ENCODE measurements at places on chromosomes 13 and 19. TPM values are rescaled to one million over a fixed set of nuclear protein-coding genes. Genes with fewer than 3 reads are reported as not detected.

TPP2 gene
- total RNA-seq = 41.1 TPM

CACNA1A gene
- 0.10 TPM for total RNA-seq

ZNF85 gene
- total RNA-seq = 9.3 TPM

NXNL1 gene
- not detected for total RNA-seq

ALG11 gene
- 8.7 TPM for total RNA-seq

C13orf42 gene
- not detected for total RNA-seq

- DNase-seq = no peak
Measured at GRCh38 chr19:16068696-16069259, 7.5 kb upstream of the TPM4 start.

GRCh38 chr13:103282571-103283450 is 216.6 kb upstream of the SLC10A2 start:
- peak; percentile 91 for DNase-seq

- DNase-seq = no peak
Measured at GRCh38 chr19:41866284-41866683, 6.2 kb downstream of the RPS19 start.

- no peak for DNase-seq
Measured at GRCh38 chr19:46453661-46454060, 17.7 kb downstream of the PNMA8A start.

DNA sequence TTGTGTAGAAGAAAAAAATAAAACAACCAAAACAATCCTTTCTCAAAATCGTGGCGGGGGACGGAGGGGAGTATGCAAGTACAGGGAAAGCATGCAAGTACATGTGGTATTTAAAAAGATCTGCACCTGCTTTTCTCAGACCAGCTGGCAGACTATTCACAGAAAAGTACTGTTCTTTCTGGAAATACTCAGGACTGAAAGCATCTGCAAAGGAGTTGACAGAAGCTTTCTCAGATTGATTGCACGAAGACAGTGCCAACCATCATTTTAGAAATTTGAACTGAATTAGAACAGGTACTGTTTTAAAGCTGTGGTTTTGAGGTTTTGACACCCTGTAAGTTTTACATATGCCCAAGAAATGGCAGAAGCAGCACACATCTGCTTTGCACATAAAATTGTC is 19.8 kb upstream of the PCDH8 start:
- no peak for DNase-seq

- DNase-seq = no peak
Measured at GRCh38 chr19:36891768-36892357, 24.2 kb downstream of the ZNF829 start.

GRCh38 chr13:25170554-25171111 is 1.5 kb downstream of the AMER2 start:
- no peak for DNase-seq

DNA sequence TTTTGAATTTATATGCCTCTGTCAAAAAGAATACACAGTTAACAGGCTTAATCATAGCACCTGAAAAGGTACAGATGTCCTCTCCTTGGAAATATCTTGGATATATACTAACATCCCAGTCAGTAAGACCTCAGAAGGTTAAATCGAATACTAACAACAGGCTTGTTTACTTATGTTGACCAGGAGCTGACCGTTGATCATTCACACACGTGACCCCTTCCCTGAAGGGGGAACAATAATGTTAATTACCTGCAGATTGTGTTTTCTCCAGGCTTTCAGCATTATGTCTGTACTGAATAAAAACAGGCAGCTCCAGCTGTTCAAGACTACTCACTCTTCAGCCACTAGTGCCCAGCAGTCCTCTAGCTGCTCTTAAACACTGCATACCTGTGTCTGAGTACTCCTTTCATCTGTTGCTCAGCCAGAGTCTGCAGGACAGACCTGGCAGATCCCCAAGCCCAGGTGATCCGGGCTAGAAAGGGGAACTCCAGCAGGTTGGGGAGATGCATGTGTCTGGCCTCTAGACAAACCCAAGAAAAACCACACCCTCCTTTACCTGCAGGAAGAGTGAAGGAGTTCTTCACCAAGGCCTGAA is 163.9 kb downstream of the RNF17 start:
- DNase-seq = no peak

- peak; percentile 42 for DNase-seq
Measured at GRCh38 chr19:39199025-39199424, 2.3 kb downstream of the NCCRP1 start.

DNA sequence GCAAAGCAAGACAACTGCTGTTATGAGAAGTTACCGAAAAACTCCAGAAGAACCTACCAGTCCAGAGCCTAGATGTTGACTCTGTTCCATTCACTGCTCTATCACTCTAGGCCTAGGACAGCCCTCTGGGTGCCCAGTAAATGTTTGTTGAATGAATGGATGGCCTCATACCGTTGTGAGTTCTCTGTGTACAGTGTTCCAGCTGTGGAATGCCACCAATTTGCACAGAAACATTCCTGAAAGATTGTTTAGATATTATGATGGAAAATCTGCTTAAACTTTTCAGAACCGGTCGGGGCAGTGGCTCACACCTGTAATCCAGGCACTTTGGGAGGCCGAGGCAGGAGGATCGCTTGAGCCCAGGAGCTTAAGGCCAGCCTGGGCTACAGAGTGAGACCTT is 1.3 kb upstream of the FBL start:
- DNase-seq = no peak

GRCh38 chr13:48349525-48349924 is 46.0 kb downstream of the RB1 start:
- DNase-seq = no peak

DNA sequence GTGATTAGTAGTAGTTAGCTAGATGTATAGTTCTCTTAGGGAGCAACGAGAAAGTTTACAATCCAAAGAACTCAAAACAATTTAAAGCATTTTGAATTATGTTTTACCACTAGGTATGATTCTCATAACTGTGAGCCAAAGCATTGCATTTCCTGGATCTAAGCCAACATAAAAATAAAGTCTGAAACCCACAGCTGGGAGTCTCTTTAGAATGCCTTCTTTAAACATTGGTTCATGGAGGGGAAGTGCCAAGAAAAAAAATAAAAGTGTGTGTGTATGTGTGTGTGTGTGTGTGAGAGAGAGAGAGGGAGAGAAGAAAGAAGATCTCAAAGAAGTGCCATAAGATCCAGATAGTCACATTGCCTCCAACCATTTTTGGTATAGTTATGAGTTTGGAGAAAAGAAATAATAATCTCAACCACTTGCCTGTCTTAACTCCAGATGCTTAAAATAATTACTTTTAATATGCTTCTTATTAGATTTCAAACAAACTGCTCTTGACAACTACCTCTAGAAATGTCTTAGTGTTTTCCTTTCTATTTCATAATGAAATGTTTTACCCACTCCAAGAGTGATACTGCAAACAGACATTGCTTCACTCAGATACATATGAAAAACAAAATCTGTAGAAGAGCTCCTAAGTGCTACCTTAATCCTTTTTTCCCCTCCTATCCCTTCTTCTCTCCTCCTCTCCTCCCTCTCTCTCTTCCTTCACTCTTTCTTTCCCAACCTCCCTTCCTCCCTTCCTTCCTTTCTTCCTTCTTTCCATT is 554.1 kb downstream of the KCTD12 start:
- DNase-seq = no peak

GRCh38 chr13:24716011-24716410 is 35.8 kb downstream of the ATP12A start:
- DNase-seq = no peak

GRCh38 chr13:33633701-33634545 is 184.0 kb upstream of the RFC3 start:
- no peak for DNase-seq

DNA sequence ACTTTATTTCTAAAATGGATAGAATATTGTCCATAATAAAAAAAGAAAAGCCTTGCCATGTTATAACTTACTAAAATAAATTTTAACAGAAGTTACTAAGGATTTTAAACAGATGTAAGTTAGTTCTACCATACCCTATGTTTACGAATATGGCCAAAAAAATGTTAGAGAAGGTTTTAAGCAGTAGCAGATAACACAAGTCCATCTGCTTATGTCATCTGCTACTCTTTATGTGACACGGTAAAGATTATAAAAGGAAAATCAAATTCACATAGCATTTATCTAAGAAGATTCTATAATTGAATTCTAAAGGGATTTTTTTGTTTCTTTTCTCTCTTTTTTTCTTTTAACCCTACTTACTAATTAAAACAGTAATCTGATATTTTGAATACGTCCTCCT is 114.2 kb upstream of the MIR17HG start:
- DNase-seq = no peak

GRCh38 chr19:35727053-35727955 is 9.5 kb downstream of the KMT2B start:
- no peak for DNase-seq

- peak; percentile 77 for DNase-seq
Measured at GRCh38 chr13:29140277-29140676, 320.1 kb downstream of the MTUS2 start.

GRCh38 chr13:89920461-89920860 is 1427.0 kb upstream of the MIR17HG start:
- no peak for DNase-seq

GRCh38 chr19:44800461-44800860 is 8.4 kb upstream of the BCAM start:
- peak; percentile 60 for DNase-seq

DNA sequence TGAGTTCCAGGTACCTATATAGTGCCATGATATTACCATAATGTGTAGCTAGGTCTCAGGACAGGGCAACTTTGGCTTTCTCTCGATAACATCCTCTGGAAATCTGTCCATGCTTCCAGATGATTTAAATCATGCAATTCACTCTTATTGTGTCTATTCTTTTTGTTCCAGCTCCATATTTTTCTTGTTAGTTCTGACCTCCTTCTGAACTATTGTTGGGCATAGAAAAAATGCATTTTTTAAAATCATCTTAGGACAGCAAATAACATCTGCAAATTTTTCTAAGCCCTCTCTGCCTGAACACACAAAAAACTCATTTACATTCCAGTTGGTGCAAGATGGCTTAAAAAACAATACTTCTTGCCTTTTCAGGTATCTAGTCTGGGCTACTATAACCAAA is 1561.0 kb upstream of the MIR17HG start:
- DNase-seq = no peak
